NCI-H774 (cell line): ENCODE measurements at places on chromosomes 3 and 15.

DNA sequence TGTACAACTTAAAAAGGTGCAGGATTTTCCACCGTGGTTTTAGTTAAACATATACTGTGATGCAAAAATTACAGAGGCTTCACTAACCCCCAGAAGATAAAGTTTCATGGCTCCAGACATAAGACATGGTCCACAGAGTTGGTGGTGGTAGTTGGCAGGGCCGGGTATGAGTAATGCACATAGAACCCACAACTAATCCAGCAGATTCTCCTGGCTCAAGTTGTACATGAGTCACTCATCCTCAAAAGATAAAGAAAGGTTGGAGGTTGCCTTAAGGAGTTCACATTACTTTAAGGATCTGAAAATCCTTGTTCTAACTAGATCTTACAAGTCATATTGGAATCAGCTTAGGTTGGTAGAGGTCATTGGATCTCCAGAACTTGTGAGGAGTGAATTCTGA, 98.3 kb upstream of the ZBTB20 start:
- DNase-seq, result no peak

GRCh38 chr3:195133462-195133861, 137.5 kb downstream of the XXYLT1 start:
- DNase-seq, result peak; percentile 77

DNA sequence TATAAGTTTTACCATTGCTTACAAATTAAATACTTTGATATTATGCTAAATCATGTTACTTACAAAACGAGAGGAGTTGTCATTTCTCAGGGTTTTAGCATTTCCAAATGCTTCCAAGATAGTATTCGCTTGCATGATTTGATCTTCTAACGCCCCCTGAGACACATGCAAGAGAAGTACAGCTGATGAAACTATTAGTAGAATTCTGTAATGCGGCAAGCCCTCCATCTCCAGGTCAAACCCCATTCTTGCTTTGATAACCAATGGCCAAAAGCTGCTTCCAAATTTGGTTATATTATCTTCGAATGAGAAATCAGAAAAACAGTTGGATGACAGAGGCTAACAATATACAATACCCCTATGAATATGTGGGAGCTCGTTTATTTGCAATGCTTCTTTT, 14.7 kb downstream of the MYH15 start:
- DNase-seq, result no peak

DNA sequence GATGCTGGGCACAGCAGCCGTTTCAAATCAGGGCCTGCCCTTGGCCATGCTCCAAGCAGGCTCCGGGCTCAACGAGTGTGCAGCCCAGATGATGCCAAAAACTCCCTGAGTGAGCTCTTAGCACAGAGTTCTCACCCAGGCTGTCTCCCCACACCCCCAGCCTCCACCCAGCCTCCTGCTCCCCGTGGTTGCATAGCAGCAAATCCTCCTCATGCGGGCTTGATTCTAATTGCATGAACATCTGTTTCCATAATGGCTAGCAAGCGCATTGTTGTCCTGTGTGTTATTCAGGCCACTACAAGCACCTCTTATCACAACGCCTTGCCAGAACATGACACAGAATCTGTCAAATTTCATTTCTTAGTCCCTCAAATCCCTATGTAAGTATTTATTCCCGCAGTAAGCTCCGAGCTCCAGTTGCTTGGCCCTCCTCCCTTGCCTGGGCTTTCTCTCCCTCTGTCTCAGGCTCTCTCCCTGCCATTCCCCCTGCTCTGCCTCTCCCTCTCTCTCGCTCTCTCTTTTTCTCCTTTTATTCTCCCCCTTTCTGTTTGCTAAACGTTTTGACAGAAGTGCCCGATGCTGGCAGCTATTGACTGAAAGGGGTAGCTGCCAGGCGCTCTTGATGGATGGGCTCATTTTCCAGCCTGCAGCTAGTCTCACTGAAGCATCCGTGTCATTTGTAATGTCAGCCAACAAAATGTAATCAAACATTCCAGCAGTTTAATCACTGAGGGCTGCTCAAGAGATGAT, 306.5 kb downstream of the IL20RB start:
- peak; percentile 71 for DNase-seq

DNA sequence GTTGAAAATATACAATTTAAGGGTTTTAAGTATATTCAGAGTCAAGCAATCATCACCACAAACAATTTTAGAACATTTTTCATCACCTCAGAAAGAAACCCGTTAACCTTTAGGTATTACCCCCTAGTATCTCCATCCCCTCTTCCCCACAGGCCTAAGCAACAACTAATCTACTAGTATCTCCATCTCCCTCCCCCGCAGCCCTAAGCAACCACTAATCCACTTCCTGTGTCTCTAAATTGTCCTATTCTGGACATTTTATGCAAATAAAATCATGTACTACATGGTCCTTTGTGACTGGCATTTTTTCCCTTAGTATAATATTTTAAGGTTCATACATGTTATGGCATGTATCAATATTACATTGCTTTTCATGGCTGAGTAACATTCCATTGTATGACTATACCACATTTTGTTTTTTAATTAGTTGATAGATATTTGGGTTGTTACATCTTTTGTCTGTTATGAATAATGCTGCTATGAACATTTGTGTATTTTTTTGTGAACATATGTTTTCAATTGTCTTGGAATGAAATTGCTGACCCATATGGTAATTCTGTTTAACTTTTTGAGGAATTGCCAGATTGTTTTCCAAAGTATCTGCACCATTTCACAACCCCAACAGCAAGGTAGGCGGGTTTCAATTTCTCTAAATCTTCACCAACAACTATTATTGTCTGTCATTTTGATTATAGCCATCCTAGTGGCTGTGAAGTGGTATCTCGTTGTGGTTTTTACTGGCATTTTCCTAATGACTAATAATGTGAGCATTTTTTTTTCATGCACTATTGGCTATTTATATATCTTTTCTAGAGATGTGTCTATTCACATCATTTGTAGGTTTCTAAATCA, 215.6 kb upstream of the CD96 start:
- DNase-seq, result no peak

GRCh38 chr15:64597477-64597822, 137.1 kb downstream of the ZNF609 start:
- no peak for DNase-seq

DNA sequence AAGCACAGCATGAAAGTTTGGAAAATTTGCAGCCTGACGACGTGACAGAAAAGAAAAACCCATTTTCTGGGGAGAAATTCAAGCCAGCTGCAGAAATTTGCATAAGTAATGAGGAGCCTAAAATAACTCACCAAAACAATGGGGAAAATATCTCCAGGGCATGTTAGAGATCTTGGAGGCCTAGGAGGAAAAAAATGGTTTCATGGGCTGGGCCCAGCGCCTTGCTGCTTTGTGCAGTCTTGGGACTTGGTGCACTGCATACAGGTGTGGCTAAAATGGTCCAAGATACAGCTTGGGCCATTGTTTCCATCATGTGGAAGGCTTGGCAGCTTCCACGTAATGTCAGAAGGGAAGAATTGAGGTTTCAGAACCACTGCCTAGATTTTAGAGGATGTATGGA, 428.5 kb upstream of the FRG2C start:
- no peak for DNase-seq

- no peak for DNase-seq
Observed at GRCh38 chr3:39148435-39149058, 4.8 kb downstream of the CSRNP1 start.

- peak; percentile 15 for DNase-seq
Observed at GRCh38 chr15:66251790-66252684, 1.5 kb downstream of the MEGF11 start.

DNA sequence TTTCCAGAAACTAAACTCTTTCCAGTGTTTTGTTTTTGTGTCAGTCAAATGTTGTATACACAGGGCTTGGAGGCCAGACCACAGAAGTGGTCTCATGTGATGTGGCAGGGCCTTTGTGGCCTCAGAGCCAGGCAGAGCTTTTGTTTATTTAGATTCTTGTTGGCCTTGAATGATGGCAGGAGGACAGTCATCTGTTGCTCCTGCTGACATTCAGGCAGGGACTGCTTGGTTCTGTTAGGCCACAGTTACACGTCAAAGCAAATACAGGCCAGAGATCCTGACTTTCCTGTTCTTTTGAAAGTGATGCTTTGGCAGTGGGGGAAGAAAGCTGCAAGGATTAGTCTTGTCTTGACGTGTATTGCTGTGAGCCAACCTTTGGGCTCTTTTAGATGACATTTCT, 325.1 kb downstream of the CACNA2D3 start:
- no peak for DNase-seq

DNA sequence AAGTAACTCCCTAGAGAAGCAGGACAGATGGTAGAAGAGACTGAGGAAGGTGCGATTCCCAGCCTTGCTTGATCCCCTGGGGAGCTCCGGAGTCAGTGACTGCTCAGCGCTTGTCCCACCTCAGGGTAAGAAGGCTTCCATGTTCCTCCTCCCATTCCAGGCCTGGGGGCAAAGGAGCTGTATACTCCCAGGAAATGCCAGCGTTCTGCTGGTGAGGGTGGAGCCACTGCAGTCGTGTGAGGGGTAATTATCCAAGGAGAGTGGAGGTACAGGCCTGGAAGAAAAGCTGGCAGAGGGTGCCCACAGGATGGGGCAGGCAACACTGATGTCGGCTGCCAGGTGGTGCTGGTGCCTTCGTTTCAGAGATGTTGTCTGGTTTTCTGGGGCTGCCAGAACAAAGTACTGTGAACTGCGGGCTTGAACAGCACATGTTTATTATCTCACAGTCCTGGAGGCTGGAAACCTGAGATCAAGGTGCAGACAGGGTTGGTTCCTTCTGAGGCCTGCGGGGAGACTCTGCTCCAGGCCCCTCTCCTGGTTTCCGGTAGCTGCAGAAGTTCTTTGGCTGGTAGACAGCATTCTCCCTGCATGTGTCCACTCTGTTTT, 12.1 kb upstream of the APBA2 start:
- DNase-seq, result no peak

- no peak for DNase-seq
Observed at GRCh38 chr3:156788846-156789245, 37.3 kb upstream of the LEKR1 start.

DNA sequence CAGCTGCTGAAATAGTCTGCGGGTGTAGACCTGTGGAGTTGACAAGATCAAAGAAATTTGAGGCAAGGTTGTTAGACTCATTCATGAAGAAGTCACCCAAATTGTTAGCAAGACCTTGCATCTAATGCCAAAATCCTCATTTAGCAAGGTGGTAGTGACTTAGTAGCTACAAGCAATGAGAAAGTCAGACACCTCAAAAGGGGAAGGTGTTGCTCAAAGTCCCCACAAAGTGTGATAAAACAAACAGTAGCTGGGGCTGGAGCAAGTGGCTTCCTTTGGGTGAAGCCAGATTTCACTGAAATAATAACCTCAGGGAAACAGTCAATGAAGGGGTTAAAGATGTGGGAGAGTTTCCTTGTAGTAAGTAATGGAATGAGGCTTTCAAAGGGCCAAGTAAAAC, 44.9 kb downstream of the CD86 start:
- no peak for DNase-seq

- no peak for DNase-seq
Observed at GRCh38 chr3:23762214-23762613, 43.5 kb upstream of the UBE2E1 start.

GRCh38 chr3:94909726-94910125, 846.9 kb downstream of the NSUN3 start:
- DNase-seq, result no peak

GRCh38 chr15:32124726-32125125, 94.4 kb downstream of the CHRNA7 start:
- no peak for DNase-seq

DNA sequence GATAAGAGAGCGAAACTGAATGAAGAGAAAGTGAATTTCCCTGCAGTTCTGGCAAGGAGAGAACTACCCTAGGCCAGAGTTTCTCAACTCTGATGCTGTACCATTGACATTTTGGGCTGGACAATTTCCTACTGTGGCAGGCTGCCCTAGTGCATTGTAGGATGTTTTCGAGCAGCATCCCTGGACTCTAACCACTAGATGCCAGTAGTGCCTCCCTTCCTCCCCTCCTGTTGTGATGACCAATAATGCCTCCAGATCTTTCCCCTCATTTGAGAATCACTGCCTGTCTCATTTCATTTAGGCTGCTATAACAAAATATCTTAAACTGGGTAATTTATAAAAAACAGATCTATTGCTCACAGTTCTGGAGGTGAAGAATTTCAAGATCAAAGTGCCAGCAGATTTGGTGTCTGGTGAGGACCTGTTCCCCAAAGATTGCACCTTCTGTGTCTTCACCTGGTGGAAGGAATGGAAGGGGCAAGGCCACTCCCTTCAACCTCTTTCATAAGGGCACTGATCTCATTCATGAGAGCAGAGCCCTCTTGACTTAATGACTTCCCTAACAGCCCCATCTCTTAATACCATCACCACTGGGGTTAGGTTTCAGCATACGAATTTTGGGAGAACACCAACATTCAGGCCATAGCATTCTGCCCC, 188.9 kb upstream of the MEIS2 start:
- no peak for DNase-seq

GRCh38 chr3:196763179-196763578, 23.5 kb downstream of the PAK2 start:
- DNase-seq, result no peak

GRCh38 chr15:88725305-88726210, 77.7 kb upstream of the ACAN start:
- no peak for DNase-seq

DNA sequence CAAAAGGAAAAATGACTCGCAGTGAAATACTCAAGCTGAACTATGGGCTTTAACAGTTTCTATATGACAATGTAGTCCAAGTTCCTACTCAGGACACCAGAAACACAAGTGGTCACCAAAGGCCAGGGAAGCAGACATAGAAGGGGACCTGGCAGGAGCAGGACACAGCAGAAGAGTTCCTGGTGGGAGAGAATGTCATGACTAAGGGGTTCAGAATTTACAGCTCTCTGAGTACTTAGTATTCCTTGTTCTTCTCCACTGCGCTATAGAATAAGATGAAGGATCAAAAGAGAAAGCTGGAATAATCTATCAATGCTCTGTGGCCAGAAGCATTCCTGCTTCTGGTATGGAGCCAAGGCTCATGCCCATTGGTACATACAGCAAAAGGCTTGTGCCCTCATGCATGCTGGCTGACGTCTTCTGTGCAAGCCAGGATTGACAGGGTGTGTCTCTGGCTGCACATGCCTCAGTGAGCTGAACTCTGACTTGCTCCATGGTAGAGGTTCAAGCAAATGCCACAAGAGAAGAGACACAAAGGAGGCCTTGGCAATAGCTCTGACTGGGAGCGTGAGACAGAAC, 128.7 kb upstream of the SLC2A2 start:
- no peak for DNase-seq

DNA sequence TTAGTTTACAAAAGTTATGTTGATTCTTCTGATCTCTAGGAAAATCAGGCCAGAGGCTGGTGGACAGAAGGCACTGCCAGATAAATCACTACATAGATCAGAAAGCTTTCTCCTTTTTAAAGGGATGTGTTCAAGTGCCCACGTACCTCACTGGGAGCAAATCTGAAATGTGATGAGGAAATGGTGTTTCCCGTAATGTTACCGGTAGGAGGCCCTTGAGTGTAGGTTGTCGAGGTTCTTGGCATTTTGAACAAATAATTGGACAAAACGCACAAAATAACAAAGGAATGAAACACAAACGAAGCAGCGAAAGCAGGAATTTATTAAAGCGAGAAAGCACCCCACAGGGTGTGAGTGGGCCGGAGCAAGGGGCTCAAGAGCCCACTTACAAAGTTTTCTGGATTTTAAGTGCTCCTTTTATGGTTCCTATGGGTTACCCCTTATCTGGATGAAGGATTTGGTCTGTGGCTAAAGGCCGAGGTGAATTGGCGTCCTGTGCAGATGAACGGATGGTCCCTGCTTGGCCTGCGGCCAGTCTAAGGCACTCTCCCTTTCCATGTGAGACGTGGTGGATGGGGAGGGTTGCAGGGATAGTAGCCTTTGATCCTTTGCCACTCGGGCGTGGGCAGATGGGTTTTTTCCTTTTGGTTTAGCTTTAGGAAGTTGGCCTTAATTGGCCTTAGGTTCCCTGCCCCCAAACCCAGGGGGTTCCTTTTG, 1.0 kb downstream of the SNX1 start:
- DNase-seq, result no peak
